Activated CD4-positive, alpha-beta T cell treated with anti-CD3 and anti-CD28 coated beads, Interleukin-2, amount 50 U/mL, for 24 hours (primary cell): ENCODE measurements at places on chromosomes 3 and 15.

GRCh38 chr15:42108189-42108588, 13.8 kb upstream of the PLA2G4D start:
- no peak for DNase-seq

GRCh38 chr3:29525254-29525881, 244.5 kb downstream of the RBMS3 start:
- no peak for DNase-seq

- DNase-seq, result no peak
Observed at GRCh38 chr3:47664519-47664918, 85.9 kb upstream of the CSPG5 start.

- no peak for DNase-seq
Observed at GRCh38 chr15:89419370-89419984, 76.9 kb downstream of the RHCG start.

DNA sequence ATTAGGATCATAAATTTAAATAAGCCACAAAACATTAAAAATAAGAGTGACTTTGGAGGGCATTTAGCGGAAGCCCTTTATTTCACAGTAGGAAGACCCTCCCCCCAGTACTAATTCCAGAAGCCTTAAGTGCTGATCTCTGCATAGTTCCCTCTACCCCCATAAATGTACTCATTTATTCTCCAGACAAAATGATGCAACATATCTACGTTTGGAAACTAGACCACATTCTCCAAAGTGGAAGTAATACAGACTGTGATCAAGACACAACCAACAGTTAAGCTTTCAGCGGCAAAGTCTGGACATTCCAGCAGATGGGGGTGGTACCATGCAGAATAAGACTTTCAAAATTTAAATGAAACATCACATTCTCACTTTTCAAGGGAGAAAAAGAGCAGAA, 44.8 kb upstream of the RPS17 start:
- no peak for DNase-seq

DNA sequence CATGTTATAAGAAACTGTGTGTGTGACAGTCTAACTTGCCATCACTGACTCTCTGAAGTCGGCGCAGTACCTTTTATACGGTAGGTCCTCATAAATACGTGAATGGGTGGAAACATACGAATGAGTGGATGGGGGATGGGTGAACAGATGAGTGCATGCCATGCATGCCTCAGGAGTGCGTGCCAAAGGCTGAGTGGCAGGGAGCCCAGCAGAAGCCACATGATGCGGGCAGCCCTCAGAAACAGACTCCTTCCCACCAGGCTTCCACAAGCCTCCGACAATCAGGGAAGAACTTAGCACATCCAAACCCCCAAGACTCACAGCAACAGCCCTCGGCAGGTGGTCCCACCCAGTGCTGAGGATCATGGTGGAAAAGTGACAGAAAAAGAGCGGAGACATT, 16.7 kb downstream of the HCN4 start:
- DNase-seq, result no peak

DNA sequence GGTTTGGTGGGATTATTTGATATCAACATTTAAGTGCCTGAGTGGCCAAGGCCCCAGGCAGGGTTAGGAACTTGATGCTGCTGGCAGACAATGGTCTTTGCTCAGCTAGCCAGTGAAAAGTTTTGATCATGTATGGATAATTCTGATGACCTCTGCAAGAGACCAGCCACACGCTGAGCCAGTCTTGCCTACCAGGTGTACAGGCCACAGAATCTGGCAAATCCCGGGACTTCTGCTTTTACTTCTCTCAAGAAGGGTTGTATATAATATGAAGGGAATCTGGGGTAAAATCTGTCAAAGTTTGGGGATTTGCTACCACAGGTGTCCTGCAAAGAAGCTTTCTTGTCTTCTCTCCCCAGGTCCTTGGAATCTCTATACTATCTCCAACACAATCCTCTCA, 331.4 kb upstream of the GOLIM4 start:
- no peak for DNase-seq

GRCh38 chr15:68417897-68418296, 14.1 kb downstream of the ITGA11 start:
- no peak for DNase-seq

GRCh38 chr3:190849607-190850006, 12.9 kb downstream of the GMNC start:
- no peak for DNase-seq

- no peak for DNase-seq
Observed at GRCh38 chr3:101939361-101940049, 90.2 kb downstream of the NFKBIZ start.

GRCh38 chr3:94693997-94694640, 631.3 kb downstream of the NSUN3 start:
- no peak for DNase-seq

GRCh38 chr3:30440880-30441279, 165.5 kb upstream of the TGFBR2 start:
- DNase-seq, result no peak

DNA sequence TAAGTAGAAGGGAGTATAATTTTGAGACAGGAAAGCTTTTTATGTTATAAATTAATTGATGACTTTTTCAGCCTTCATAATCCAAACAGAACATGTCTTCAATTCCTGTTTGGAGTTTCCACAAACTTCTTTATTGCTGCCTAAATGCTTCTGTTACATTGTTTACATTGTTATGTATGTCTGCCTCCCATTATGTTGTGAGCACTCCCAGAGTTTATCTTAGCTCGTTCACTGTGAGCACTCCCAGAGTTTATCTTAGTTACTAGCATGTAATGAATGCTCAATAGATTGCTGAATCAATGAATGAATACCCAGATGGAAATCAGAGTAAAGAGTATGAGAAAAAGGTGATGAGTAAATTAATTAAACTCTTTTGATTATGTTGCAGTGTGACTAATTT, 1178.0 kb downstream of the ROBO1 start:
- DNase-seq, result no peak

GRCh38 chr3:67515778-67516177, 138.6 kb downstream of the SUCLG2 start:
- DNase-seq, result no peak

GRCh38 chr15:80915472-80915871, 74.1 kb downstream of the MESD start:
- DNase-seq, result no peak

DNA sequence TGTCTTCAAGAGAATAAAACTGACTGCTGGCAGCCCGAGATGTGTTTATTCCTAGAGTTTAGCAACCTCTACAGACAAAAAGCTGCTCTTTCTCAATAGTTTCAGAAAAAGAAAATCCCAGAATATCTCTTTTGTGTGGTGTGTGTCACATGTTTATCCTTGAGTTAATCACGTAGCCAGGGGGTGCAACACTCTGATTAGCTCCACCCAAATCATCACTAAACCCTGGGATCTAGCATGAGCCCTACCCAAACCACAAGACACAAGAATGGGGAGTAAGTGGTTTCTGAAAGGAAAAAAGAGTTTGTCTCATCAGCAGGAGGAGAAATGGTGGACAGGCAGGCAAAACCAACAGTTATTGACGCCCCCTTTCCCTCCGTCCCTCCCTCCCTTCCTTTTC, 78.5 kb upstream of the AGBL1 start:
- DNase-seq, result no peak

DNA sequence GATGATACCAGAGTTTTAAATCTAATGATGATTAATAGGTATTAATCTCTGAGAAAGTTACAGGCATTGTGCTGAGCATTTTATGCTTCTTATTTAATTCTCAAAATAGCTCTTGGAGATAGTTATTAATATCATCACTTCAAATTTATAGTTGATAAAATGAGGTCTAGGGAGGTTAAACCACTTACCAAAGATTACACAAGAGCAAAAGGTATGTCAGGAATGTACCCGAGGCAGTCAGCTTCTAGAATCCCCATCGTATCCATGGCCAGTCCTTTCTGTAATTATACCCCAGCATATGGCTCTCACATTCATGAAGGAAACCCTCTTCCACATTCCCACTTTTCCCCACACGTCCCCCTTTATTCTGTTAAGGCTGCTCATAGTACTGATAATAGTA, 421.3 kb downstream of the PYDC2 start:
- no peak for DNase-seq

- DNase-seq, result no peak
Observed at GRCh38 chr15:57589281-57589680, 2.4 kb upstream of the MYZAP start.

GRCh38 chr3:127889461-127889863, 25.6 kb upstream of the KBTBD12 start:
- DNase-seq, result no peak

GRCh38 chr15:78299101-78299930, at the start of gene SKIC8:
Gene SKIC8 (minus strand): TSS chr15:78299609. CDS start chr15:78295686, 3,923 bp downstream.
- peak; percentile 89 for DNase-seq

GRCh38 chr15:77097921-77098320, 27.0 kb upstream of the TSPAN3 start:
- no peak for DNase-seq

DNA sequence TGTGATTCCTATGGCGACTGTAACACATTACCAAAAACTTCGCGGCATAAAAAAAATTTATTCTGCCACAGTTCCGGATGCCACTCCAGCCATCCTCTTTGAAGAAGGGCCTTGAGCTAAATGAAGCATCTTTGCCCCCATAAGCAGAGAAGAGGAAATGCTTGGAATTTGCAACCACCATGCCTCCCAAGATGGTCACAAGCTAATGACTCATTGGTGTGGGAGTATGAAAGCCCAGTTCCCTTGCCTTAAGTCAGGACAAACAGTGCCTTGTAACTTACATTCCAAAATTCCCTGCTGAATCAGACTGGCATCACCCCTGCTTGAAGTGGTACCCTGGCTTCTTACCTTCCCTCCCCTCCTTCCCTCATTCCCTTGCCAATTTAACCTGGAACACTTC, 1077.4 kb downstream of the EPHA3 start:
- no peak for DNase-seq

GRCh38 chr3:149487598-149488197, 13.2 kb downstream of the TM4SF4 start:
- peak; percentile 6 for DNase-seq

GRCh38 chr3:13544293-13544831, 4.6 kb upstream of the FBLN2 start:
- DNase-seq, result peak; percentile 13

DNA sequence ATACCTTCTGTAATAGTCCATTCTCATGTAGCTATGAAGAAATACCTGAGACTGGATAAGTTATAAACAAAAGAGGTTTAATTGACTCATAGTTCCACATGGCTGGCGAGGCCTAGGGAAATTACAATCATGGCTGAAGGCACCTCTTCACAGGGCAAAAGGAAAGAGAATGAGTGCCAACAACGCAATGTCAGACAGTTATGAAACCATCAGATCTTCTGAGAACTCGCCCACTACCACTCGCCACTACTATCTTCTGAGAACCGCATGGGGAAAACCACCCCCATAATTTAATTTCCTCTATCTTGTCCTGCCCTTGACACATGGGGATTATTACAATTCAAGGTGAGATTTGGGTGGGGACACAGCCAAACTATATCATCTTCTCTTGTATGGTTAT, 406.8 kb upstream of the CBLB start:
- DNase-seq, result no peak

- no peak for DNase-seq
Observed at GRCh38 chr3:184491011-184491576, 70.5 kb upstream of the EPHB3 start.

GRCh38 chr3:15952543-15953175, 154.9 kb upstream of the ANKRD28 start:
- DNase-seq, result no peak

DNA sequence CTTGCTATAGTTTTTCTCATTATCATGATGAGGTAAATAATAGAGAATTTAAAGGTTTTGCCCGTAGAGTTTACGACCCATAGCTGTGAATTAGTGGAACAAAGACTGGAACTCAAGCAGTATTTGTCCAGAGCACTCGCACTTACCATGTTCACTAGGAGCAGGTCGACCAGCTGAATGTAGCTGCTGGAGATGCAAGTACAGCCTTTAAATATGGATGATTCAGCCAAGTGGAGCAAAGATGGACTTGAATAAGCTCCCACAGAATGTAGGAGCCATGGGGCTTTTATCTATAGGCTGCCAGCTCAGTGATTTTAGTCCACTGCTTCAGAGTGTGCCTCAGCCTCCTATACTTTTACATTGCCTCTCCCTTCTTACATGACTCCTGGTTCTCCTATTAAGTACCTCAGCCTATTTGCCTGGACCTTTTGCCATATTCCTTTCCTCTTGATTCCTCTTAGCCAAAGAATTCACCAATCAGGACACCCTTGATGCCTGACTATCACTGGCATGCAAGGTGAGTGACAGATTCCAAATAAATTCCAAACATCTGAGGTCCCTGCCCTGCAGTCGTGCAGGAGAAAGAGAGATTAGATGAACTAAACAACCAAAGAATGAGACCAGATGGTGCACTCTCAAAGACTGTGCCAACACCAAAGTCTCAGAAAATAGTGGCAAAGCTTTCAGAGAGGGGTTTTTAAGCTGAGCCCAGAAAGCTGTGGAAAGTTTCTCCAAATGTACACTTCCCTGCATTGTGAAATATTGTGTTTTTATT, 3.9 kb downstream of the MKRN3 start:
- no peak for DNase-seq

GRCh38 chr3:25473246-25473645, 45.2 kb downstream of the RARB start:
- DNase-seq, result no peak

DNA sequence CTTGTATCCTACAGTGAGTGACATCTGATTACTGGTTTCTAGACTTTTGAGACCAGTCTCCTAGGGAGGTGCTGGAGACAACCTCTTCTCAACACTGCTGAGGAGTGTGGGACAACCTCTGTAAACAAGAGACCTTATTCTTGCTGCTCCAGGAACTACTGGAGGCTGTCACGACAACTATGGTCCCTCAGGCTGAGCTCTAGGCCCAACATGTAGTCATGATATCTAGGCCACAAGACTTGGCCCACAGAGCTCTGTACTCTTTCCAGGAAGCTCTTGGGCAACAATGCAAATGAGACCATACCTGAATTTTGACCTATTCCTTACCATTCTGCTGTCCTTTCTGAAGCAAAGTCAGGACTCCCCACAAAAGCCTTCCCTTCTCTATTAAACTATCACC, 24.3 kb upstream of the HEG1 start:
- DNase-seq, result no peak

DNA sequence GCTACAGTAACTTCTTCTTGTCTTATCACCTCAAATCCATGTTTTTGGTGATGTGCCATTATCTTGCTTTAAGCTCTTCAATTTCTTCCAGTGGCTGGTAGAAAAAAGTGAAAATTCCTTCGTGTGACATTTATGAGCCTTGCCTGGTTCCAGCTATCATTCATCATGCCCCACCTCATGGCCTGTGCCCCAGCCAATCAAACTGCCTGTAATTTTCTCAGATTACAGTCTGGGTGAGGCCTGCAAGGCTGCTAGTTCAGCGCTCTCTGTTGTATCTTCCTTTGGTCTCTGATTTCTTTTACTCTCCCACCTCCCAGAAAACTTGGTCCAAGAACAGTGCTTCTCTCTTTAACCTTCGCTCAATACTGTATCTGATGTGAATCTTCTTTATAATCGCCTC, 249.3 kb upstream of the ZNF717 start:
- no peak for DNase-seq

DNA sequence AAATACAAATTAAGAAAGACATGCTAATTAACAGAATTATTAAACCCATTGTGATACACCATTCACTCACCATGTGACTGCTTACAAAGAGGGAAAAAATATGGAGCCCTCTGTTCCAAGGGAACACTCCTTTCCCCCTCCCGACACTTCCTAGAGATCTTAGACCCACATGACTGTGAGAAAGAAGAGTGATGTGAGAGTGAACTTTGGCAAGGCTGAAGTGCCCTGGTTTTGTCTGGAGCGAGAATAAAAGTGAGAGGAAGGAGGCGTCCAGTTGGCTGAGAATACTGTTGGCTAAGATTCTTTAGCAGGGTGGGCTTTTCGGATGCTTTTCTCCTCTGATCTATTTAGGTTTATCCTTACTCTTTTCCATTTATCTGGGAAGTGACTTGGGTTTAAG, 14.1 kb downstream of the CHL1 start:
- no peak for DNase-seq

GRCh38 chr3:8451696-8452095, 49.9 kb upstream of the LMCD1 start:
- no peak for DNase-seq
